ENCODE measurements at places on chromosomes 16 and 17. TPM values are rescaled to one million over a fixed set of nuclear protein-coding genes. Genes with fewer than 3 reads are reported as not detected.

MYH8 gene
- total RNA-seq: not detected

DNA sequence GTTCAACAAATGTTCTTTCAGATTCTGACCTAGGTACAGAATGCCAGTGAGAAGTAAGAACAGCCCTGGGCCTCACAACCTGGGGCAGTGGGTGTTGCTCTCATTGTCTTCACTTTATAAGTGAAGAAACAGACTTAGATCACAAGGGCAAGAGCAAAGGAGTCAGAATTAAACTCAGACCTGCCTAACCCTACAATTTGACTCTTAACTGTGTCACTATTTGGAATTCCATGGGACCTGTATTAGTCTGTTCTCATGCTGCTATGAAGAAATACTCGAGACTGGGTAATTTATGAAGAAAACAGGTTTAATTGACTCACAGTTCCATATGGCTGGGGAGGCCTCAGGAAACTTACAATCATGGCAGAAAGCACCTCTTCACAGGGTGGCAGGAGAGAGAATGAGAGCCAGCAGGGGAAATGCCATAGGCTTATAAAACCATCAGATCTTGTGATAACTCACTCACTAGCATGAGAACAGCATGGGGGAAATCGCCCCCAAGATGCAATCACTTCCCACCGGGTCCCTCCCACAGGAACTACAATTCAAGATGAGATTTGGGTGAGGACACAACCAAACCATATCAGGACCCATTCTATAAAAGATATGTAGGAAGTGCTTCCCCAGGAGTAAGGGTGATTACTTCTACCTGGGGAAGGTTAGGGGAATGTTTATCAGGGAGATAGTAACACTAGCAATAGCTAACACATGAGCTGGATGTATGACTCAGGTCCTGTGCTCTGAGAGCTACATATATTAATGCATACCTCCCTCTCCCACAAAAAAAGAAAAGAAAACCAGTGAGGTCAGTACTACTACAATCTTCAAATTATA is 270.1 kb downstream of the SOX9 start:
- H3K27me3 ChIP-seq: no peaks in the 10 kb centered on the region
- H3K27ac ChIP-seq: no peak overlapping the region
- H3K36me3 ChIP-seq: no peaks in the 10 kb centered on the region
- no peak for DNase-seq
- H3K4me1 ChIP-seq: no peaks in the 10 kb centered on the region

DNA sequence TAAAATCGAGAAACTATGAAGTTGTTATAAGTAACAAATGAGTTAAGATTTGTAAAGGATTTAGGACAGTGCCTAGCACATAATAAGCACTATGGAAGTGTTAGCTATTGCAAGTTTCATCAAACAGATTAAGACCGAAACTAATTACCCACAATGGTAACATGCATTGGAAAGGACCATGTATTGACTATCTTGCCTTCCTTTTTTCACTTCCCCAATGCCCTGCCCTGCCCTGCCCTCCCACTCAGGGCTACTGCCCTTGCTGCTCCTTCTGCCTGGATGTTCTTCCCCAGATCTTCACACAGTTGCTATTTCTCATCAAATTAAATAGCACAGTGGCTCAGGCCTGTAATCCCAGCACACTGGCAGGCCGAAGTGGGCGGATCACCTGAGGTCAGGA is 202.1 kb upstream of the PSMD7 start:
- H3K36me3 ChIP-seq: no peaks in the 10 kb centered on the region
- H3K27ac ChIP-seq: no peak overlapping the region
- no peak for DNase-seq
- H3K4me3 ChIP-seq: no peak overlapping the region
- no peaks in the 10 kb centered on the region for H3K4me1 ChIP-seq

DNA sequence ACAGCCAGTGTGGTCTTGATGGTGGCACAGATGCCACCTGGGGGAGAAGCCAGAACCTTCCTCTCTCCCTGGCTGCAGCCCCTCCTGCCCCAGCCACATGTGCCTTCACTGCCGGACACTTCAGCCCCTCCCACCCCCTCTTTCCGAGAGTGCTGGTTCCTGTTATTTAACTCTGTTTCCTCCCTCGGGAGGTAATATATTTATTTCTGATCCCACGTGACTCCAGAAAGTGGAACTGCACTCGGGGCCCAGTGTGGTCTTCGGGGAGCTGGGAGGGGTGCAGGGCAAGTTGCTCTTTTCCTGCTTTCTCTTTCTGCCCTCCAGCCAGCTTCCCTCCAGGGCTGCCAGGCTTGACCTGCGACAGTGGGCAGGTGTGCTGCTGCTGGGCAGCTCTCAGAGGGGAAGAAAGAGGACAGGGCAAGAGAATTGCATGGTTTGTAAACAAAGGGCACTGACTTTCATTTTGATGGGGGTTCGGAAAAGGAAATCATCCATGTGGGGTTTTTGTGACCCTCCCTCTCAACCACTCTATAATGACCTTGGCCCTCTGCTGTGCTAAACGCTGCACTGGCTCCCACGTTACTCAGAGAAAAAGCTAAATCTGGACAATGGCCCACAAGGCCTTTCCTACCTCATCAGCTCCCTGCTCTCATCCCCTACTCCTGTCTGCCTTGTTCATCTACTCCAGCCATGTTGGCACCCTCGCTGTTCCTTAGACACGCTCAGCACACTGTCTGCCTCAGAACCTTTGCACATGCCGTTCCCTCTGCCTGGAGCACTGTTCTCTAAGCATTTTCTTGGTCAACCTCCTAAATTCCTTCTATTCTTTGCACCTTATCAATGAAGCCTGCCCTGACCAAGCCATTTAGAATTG is 8.2 kb upstream of the CIITA start:
- H3K27me3 ChIP-seq: no peaks in the 10 kb centered on the region
- H3K27ac ChIP-seq: peak overlapping the region; percentile 48
- H3K4me3 ChIP-seq: no peak overlapping the region
- H3K36me3 ChIP-seq: no peaks in the 10 kb centered on the region
- DNase-seq: peak; percentile 46

- H3K36me3 ChIP-seq: no peaks in the 10 kb centered on the region
- no peak overlapping the region for H3K4me3 ChIP-seq
- no peak for DNase-seq
- H3K4me1 ChIP-seq: no peaks in the 10 kb centered on the region
Measured at GRCh38 chr16:9402293-9402860, 310.9 kb downstream of the HAPSTR1 start.

GRCh38 chr16:1021553-1022160 is 40.1 kb downstream of the SOX8 start:
- H3K4me3 ChIP-seq: no peak overlapping the region
- no peak for DNase-seq
- H3K27me3 ChIP-seq: peaks cover 54% of the 10 kb centered on the region
- H3K36me3 ChIP-seq: no peaks in the 10 kb centered on the region
